ENCODE measurements at places on chromosomes 3 and 15.

GRCh38 chr3:172315401-172316091 lies 132.7 kb downstream of the GHSR start:
- DNase-seq = no peak

DNA sequence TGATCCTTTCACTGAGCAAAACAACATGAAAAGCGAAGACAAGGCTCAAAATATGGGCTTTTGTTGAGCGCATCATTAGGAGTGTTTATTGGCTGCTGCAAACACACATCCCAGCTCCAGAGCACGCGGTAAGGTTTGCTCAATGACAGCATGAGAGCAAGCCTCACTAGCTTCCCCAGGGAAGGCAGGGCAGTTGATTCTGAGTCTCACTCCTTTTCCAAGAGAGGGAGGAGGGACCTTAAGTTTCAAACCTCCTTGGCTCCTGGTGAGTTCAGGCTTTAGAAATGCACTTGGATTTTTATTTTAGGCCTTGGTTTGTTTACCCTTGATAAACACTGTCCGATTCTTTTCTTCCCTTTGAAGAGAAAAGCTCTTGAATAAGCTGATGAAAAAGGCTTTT lies 69.1 kb upstream of the CACNA2D3 start:
- no peak for DNase-seq

GRCh38 chr3:30707825-30708224 lies 101.4 kb downstream of the TGFBR2 start:
- no peak for DNase-seq

DNA sequence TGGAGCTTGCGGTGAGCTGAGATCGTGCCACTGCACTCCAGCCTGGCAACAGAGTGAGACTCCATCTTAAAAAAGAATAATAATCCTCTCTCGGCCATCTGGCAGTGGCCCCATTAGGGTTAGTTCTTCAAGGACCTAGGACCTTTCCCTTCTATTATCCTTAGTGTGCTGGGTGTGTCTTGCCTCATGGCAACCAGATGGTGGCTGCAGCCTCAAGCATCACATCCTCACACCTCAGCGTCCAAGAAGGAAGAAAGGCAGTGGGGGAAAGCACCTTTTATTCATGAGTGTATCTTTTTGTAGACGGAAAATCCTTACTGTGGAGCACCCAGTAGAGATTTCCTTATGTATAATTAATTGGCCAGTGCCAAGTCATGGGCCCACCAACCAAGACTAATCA lies 42.7 kb upstream of the TFRC start:
- DNase-seq = no peak

GRCh38 chr3:5304789-5305683 lies 117.5 kb downstream of the EDEM1 start:
- no peak for DNase-seq

- no peak for DNase-seq
Observed at GRCh38 chr15:27438403-27439375, 467.7 kb downstream of the GABRG3 start.

DNA sequence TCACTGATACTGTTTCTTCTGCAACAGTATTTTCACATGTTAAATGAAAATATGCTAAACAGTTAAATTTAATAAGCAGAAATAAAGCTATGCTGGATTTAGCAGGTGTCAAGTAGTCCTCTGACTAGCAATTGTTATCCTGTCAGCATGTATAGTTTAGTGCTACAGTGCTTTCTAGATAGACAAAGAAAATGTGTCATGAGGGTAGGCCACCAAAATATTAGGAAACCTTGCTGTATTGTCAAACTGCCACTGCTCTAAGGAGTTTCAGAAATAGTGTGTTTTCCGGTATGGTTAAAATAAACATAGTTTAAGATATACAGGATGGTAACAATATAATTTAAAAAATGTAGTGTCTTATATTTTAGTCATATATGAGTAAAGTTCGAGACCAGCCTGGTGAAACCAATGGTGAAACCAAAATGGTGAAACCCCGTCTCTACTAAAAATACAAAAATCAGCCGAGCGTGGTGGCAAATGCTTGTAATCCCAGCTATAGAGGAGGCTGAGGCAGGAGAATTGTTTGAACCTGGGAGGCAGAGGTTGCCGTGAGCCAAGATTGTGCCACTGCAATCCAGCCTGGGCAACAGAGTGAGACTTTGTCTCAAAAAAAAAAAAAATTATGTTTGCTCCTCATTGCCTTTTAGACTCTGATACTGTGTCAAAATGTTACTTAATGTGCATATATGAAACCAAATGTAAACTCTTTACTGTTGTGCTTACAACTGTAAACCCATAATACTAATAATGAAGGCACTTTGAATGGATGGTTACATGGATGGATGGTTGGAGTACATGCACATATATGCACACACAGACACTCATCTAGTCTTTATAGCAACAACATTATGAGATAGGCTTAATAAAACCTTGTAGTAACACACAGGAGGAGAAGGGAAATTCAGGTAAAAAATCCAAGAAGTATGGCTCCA lies 204.8 kb downstream of the RSRC1 start:
- no peak for DNase-seq

DNA sequence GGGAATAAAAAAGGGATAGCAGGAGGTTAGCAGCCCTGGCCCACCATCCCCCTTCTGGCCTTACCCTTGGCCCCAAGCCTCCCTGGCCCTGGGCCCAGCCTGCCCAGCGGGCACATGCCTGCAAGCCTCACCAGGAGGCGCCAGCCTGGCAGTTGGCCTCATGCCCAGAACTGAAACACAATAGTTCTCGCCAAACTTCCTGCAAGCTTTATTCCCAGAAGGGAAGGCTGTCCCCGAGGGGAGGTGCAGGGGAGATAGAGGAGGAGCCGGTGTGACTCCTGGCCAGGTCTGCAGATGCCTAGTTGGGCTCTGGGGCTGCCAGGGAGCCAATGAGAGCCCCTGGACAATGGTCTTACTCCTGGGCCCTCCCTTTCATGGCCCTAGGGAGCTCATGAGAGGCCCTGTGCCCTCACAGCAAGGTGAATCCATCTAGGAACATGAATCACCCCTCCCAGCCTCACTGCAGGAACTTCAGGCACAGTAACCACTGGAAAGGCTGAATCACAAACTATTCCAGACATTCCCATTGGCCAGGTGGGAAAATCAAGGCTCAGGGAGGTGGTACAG lies 4.0 kb downstream of the CCDC33 start:
- no peak for DNase-seq

DNA sequence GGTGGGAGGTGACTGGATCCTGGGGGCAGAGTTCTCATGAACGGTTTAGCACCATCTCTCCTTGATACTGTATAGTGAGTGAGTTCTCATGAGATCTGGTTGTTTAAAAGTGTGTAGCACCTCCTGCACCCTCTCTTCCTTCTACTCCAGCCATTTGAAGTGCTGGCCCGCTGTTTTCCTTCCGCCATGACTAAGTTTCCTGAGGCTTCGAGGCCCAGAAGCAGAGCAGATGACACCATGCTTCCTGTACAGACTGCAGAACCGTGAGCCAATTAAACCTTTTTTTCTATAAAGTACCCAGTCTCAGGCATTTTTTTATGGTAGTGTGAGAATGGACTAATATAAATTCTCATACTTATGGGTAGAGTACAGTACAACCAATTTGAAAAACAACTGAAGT lies 123.6 kb upstream of the BHLHE40 start:
- no peak for DNase-seq

GRCh38 chr3:130345487-130346079 lies at the start of gene COL6A5:
TSS of gene COL6A5 (plus strand) at chr3:130345672. CDS start at chr3:130373639, 27,967 bp downstream.
- no peak for DNase-seq

DNA sequence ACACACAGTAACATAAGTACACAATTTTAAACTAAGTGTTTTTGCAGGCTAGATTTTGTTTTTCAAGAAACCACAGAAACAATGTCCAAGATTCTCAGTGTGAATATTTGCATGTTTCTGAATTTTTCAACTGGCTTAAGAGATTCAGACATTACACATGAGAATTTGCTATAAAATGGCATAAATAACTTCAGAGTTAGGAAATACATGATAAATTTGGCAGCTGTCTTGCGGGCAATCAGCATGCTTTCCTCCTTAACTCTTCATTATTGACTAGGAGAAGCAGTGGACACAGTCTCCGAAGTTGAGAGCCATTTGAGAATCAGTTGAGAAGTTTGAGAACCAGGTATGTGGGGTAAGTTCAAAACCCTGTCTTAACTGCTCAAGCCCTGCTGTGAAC lies 625.6 kb upstream of the SGO1 start:
- DNase-seq = no peak

DNA sequence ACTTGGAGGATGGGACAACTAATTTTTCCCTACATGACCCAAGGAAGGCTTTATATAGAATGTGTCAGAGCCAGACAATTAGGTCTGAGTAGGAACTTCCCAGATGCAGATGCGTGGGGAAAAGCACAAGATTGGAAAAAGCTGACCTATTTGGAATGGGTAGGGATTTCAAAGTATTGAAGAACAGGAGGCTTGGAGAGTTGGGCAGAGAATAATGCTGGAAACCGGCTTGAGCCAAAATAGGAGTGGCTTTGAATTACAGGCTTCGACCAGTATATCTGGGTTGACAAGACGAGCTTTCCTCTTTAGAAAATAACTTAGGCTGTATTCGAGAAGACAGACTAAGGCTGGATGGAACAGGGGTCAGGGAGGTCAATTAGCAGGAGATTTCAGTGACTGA lies 181.1 kb downstream of the GBE1 start:
- no peak for DNase-seq

Data from stimulated activated CD8-positive, alpha-beta memory T cell treated with anti-CD3 and anti-CD28 coated beads, Interleukin-4, amount 100 ng/mL, for 4 hours (primary cell).